Activated CD8-positive, alpha-beta memory T cell treated with anti-CD3 and anti-CD28 coated beads for 1 hour (primary cell): ENCODE measurements at places on chromosomes 7 and 10.

- no peak for DNase-seq
Measured at GRCh38 chr7:139205843-139206242, 25.2 kb upstream of the UBN2 start.

DNA sequence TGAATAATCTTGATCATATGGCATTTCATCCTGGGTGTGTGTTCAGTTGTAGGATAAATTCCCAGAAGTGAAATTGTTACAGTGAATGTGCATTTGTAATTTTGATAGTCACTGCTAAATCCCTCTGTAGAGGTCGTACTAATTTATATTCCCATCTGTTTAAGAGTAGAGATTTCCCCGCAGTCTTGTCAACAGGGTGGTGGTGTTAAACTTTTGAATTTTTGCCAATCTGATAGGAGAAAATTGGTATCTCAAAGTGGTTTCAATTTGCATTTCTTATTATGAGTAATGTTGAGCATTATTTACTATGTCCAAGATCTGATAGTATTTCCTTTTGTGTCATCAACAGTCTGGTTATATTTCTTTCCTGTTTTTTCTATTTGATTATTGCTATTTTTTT lies 101.7 kb downstream of the AUTS2 start:
- DNase-seq, result no peak

GRCh38 chr10:4532976-4533375 lies 293.0 kb upstream of the AKR1E2 start:
- no peak for DNase-seq

DNA sequence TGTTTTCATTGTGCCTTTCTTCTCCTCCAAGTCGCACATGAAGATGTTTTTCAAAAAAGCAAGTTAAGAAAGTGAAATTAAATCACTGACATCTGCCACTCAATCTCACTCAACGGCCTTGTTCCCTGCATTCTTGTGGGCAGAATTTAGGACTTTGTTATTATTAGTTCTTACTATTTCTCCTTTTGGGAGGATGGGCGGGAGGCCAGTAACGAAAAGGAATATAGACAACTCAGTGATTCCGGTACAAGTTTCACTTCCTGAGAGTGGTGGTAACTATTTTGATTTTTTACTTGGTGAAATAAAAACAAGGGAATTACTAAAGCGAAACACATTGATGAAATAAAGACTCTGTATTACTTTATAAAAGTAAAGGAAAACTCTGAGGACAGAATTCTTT lies 231.9 kb upstream of the HABP2 start:
- no peak for DNase-seq
